ENCODE measurements at places on chromosomes 4 and X.

GRCh38 chrX:82934980-82935379 lies 573.1 kb upstream of the POU3F4 start:
- no peak for DNase-seq

- DNase-seq: no peak
Observed at GRCh38 chr4:40212674-40213527, 16.1 kb downstream of the RHOH start.

- no peak for DNase-seq
Observed at GRCh38 chr4:101993002-101993841, 202.7 kb downstream of the BANK1 start.

- DNase-seq: no peak
Observed at GRCh38 chr4:158652920-158653319, 18.8 kb downstream of the C4orf46 start.

GRCh38 chr4:95167805-95168204 lies 381.0 kb downstream of the UNC5C start:
- DNase-seq: no peak

GRCh38 chr4:148064451-148064850 lies 332.6 kb downstream of the ARHGAP10 start:
- DNase-seq: no peak

DNA sequence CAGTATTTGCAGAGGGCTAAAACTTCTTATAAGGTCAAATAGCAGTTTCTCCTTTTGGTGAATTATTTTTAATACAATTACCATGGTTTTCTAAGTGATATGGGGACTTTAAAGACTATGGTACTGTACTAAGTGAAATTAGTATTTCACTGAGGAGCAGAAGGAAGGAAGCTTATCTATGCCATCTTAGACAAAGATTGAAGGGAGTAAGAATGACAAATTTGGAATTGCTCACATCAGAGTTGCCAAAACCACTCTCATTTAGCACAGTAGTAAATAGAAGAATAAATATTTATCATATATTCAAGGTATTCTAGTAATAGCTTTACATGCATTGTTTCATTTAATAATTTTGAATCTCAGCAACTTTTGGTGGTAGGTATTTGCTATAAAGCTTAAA lies 30.4 kb downstream of the SULT1B1 start:
- DNase-seq: no peak

DNA sequence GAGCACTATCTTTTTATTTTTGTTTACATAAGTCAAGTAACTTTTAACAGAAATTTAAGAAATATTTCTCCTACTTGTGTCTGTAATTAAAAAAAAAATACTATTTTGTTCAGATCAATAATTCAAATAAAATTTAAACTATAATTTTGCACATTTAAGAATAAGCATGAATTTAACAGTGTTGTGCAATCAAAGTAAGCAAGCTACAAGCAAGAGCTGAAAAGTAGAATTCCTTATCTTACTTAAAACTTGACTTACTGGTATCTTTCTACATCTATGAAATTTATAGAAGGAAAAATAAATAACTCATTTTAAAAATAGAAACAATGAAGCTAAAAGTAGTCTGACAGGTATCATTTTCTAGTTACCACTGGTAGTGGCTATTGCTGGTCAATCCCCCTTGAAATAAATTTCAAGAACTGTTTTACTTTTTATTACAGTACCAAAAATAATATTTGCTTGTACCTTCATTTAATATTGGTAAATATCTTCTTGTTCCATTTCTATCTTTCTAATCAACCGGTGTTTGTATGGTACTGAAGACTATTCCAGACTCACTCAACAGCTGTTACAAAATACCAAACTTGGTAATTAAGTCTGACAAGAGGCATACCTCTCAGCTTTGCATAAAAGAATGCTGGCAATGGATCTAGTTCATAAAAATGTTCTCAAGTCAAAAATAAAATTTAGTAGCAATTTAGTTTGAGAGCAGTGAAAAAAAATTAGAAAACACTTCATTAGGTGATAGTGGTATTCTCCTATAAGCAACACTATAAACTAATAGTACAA lies 62.2 kb downstream of the NOCT start:
- DNase-seq: no peak

DNA sequence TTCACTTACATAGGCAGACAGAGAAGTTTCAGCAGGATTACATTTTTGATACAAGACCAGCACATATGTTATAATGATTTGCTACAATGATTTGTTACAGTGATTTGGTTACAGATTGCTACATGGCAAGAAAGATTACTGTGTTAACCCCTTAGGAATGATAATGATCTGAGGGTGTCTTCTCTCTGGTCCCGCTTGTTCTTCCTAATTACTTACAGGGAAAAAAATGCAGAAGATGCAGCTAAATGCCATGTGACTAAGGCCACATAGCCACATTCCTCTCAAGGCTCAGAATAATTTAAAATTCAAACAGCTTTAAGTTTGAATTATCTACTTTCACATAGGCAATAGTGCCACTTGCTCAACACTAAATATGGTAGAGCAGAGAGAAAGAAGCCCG lies 9.7 kb upstream of the LAP3 start:
- no peak for DNase-seq

DNA sequence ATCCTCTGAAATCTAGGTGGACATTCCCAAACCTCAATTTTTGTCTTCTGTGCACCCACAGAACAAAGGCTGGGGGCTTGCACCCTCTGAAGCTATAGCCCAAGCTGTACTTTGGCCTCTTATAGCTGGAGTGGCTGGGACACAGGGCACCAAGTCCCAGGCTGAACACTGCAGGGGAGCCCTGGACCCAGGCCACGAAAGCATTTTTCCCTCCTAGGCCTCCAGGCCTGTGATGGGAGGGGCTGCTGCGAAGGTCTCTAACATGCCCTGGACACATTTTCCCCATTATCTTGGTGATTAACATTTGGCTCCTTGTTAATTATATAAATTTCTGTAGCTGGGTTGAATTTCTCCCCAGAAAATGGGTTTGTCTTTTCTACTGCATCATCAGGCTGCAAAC lies 27.9 kb downstream of the F8A1 start:
- no peak for DNase-seq

- DNase-seq: no peak
Observed at GRCh38 chr4:168511780-168512489, 15.1 kb downstream of the PALLD start.

DNA sequence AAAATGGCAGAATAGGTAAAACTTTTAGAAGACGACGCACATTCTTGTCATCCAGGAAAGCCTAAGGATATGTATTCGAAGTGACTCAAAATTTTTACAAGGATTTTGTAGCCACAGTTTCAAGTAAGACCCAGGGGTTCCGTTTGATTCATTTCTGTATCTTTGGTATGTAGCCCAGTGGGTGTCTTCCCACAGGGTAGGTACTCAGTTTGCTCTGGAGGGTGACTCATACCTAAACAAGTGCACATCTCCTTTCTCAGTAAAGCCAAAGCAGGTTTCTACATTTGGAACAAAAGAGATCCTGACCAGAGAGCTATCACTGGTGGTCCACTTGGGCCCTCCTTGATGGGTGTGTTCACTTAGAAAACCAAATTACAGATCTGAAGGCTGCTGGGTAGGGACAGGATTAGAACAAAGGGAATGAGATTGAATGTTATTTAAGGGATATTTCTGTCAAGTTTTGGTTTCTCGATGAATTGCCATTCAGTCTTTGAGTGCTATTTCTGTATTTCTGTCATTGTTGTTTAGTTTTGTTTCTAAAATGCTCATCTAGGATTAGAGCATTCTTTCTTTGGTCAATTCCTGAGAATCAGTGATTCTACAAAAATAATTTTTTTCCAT lies 56.1 kb downstream of the PLS3 start:
- no peak for DNase-seq

GRCh38 chrX:21963731-21964405 lies 23.4 kb downstream of the SMS start:
- no peak for DNase-seq

DNA sequence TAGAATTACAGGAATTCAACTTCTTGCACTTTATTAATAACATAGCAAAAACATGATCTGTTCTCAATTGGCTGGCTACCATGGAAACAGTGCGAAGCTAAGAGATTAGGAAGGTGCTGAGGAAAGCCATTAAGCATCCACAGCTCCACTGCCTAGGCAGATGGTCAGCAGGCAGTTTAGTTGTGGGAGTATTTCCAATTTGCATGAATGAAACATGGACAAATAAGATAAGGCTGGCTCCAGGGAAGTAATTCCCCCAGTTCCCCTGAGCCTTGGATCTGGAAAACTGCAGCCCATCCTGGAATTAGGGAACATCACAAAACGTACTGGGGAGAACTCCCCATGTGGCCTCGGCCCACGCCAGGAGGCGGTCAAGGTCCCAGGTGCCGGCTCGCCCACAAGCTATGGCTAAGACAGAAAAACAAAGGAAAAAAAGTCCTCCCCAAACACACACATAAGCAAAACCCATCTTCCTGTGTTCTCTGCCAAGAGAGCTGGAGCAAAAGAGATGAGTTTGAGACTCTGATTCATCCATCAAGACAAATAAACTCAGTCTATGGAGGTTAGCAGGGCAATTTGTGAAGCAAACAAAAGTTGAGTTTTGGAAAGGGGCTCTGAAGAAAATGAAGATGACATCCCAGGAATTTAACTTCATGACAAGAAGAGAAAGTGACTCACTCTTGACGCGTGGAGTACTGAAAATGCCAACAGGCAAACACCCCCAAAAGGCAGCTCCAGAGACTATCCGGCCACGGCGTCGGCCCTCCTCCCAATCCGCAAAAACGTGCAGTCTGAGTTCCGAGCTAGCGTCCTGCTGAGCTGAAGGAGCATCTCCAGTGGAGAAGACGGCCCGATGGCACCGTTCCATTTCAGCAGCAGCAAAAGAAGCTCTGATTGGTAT lies 45.1 kb downstream of the IGFBP7 start:
- DNase-seq: no peak

DNA sequence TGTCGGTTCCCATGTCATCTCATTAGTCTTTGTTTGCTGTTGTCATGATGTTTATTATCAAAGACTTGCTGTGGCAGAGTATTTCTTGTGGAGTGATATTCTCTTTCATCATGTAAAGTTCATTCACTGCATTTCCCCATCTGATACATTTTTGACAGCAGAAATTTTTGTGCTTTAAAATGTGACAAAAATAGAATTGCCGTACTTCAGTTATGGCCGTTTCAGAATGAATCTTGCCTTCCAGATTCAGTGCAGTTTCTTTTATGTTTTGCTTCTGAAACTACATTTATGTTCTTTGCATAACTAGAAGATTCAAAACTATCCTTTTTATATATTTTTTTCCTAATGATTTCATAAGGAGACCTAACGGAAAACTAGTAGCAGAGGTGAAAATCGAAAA lies 10.0 kb downstream of the CSTF2 start:
- no peak for DNase-seq

DNA sequence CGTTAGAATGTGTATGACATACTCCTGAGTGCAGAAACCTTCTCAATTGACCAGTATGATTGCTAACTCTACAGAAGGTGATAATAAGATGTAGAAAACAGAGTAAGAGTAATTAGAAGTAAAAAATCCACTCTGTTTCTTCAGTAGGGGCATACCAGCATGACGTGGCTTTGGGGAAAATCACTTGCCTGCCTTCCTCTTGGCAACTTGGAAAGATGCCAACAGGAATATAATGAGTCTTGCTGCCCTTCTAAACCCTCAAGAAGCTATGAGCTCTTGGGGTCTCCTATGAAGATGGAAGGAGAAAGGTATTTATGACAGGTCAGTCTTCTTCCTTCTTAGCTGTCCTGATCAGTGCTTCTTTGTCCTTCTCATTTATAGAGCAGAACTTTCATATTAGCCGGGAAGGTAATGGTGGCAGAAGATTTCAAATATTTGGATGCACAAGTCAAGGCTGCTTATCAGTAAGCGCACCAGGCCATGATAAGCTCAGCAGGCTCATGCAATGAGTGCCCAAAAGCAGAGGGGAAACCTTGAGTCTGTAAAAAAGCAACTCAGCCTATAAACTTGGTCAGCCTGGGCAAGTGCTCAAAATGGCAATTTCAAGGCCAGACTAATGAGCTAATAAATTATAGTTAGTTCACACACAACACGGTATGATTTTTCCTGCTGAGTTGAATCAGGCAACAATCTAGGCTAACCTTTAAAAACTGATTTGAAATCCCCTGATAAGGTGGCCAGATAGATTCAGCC lies 69.7 kb upstream of the PPARGC1A start:
- DNase-seq: no peak

DNA sequence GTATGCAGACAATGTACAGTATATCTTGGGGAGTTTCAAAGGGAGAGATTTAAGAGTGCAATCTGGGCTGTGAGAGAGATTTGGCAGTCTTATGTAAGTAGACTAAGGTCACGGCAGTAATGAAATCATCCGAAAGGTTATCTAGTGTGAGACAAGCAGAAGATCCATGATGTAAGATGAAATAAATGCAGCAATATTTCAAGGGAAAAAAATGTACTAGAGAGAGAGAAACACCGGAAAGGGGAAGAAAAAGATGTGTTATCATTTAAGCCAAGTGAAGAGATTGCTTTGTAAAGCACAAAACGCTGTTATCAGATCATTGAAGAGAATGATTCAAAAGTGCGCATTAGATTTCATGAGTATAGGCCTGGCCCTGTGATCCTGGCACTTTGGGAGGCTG lies 88.4 kb upstream of the GUCY1A1 start:
- peak; percentile 88 for DNase-seq

GRCh38 chr4:41749631-41750039 lies 1.1 kb upstream of the PHOX2B start:
- DNase-seq: peak; percentile 59

GRCh38 chr4:108588878-108589277 lies 31.5 kb upstream of the RPL34 start:
- no peak for DNase-seq
